ENCODE measurements at places on chromosomes 6 and 20.

DNA sequence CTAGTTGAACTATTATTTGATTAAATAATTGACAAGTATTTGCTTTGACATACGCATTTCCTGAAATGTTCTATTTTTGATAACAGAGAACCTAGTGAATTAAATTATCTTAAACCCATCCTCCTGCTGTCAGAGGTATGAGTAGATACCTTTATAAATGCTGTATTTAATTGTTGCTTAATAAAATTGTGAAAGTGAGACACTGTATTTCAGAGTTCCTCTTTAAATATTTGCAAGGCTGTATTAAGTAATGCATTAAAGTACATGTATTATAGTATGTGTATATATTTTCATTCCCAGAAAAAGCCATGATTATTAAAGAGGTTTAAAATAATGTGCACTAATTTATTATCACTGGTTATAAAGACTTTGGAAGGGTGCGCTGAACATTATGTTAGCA lies 483.8 kb downstream of the TFAP2B start:
- no peak for DNase-seq

DNA sequence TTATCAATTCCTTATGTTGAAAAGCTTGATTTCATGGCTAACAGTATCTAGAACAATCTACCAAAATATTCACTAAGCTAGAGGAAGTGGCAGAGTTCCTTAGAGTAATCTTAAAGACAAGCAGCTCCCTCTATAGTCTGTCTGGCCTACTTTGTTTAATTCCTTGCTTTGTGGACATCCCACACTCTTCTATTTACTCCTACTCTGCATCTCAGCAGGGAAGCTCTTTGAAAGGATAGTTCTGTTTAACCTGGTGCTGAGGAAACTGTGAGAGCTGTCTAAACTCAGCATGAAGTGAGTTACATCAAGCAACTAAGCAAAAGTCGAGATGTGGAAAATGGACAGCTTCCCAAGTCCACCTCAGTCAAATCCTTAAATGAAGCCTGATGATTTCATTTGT lies 4.3 kb downstream of the REV3L start:
- peak; percentile 49 for DNase-seq

DNA sequence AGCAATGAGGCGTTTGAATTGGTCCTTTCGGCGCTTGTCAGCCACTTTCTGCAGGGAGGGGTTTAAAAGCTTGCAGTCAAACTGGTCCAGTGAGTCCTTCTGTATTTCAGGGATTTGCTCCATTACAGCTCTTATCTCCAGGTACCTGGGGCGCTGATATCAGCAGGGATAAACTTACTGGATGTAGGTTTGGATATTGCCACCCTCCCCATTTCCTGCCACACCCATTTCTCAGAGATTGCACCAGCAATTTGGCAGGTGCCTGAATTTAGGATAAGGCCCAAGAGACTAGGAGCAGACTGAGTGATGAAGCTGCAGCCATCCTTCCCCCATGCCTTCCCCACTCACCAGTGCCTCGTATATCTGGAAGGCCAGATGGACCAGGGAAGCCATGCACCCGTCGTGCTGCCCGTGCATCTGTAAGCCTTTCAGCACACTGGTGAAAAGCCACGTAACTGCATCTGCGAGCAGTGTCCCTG lies 7.6 kb downstream of the POLR1C start:
- no peak for DNase-seq

GRCh38 chr6:514396-514978 lies 122.9 kb downstream of the IRF4 start:
- DNase-seq: no peak

- DNase-seq: peak; percentile 74
Observed at GRCh38 chr20:32017711-32018251, 7.5 kb downstream of the CCM2L start.

DNA sequence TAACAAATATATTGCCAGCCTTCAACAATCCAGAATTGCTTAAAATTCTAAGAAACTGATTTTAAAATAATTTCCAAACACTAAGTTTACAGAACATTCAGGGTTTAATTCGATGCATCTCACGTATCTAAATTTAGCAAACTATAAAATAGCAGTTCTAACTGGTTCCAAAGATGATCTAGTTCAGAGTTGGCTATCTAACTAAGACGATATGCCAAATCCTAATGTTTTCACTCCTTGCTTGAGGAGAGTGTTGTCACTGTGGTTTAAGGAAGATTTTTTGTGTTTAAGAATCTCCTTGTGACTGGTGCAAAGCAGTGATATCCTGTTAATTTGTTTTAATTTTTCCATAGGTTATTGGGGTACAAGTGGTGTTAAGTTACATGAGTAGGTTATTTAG lies 311.5 kb upstream of the ID4 start:
- no peak for DNase-seq

DNA sequence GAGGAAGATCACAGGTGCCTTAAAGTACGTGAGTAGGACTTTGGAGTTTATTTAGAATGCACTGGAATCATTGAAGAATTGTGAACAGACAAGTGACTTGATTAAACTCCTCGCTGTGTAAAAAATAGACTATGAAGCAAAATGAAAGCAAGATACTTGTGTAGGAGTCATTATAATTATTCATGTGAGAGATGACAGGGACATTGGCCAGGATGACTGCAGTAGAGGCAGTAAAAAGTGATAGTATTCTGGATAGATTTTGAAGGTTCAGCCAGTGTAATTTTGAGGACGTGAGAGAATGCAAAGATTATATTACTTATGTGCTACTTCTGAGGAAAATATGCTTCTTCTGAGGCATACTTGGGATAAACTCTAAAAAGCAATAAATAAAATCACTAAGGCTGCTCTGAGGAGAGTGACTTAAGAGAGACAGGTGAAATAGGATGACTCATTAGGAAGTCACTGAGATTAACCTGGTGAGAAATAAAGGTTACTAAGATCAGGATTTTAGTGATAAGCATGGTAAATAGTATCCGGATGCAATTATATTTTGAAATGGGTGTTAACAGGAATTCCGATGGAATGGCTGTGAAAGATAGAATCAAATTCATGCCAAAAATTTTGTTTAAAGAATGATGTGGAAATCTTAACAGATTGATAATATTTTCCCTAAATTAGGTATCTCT lies 202.0 kb downstream of the CENPW start:
- DNase-seq: no peak

DNA sequence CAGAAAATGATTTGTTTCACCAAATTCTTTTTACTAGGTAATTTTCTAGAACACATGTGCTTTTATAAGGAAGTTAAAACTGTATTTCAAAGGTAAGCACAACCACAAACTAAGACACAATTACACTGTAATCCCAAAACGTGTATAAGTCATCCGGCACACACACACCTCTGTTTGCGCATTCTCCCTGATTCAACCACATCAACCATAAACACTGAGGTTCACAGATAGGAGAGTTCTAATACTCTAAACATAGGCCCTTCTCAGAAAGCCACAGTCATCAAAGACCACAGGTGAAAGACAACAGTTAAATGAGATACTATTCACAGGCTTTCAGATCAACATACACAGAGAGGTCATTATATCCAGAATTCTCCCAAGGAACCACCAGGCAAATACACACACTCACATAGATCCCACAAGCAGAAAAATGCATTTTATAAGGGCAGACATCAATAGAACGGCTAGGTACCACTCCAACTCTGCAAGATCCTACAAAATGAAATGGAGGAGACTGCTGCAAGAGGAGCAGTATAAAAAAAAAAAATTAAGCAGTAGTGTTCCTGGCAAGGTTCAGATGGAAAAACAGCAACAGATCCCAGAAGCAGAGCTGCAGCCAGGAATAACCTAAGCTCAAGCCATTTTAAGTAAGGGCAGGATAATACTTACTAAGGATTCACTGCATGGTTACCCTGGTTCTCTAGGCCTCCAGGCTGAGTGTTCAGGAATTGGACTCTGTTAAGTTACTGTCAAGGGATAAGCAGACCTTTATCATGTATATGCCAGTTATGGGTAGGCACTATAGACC lies 6.6 kb upstream of the FBXO9 start:
- DNase-seq: no peak

DNA sequence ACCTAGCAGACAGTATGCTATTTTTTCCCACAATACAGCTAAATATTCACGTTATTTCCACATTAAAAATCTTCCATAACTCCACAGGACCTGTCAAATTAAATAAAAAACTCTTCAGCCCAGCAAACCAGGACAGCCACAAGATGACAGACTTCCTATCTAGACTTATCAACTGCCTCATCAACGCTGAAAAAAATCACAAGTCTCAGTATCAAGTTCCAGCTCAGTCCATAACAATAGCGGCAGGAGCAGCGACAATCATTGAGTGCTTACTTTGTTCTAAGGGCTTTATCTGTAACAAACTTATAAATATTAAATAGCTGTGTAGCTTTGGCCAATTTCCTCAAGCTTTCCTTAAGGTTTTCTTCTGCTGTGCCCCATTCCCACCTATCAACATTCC lies 24.7 kb downstream of the RCAN2 start:
- no peak for DNase-seq

- no peak for DNase-seq
Observed at GRCh38 chr6:42450477-42451332, 1.0 kb downstream of the TRERF1 start.

DNA sequence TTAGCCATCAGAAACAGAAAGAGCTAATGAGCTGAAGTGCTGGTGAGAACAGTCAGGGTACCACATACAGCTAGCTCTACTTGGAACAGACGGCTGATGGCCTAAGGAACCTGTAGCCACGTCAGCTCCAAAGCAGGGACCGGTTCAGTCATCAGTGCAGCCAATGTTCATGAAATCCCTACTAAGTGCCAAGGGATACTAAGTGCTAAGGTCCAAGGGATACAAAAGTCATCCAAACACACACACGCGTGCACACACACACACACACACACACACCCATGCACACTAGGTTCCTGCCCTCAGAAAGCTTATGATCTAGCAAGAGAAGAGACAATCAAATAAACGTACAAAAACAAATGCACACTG lies 53.6 kb downstream of the MAP3K5 start:
- no peak for DNase-seq

DNA sequence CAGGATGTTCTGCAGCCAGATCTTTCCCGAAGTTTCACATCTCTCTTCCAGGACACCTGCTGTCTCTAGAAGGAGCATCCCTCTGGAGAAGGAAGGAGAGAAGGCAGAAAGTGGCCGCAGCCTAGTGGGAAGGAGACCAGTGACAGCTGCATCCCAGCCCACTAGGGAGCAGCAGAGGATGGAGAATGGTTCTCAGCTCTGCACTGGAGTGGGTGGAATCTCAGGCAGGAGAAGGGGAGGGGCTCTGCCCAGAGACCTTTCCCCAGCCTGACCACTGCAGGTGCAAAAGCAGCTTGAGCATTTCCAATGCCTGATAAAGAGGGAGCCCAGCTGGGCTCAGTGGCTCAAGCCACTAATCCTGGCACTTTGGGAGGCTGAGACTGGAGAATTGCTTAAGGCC lies 32.3 kb downstream of the NCR2 start:
- DNase-seq: no peak

DNA sequence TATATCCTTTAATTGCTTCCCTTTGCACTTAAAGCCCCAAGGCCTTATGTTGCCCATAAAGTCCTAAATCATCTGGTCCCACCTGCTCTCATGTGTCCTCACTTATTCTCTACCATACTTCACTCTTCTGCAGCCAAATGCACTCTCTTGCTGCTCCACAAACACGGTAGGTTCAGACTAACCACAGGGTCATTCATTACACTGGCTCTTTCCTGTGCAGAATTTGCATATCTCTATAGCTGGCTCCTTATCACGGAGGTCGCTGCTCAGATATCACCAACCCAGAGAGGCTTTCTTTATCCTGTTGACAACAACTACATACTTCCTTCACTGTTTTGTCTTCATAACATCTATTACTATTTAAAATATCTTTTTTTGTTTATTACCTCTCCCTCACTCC lies 86.8 kb downstream of the MOXD1 start:
- no peak for DNase-seq

GRCh38 chr20:63215101-63216040 lies 560 bp downstream of the YTHDF1 start:
- DNase-seq: peak; percentile 61

GRCh38 chr6:83824831-83825230 lies 28.3 kb upstream of the RIPPLY2 start:
- no peak for DNase-seq

DNA sequence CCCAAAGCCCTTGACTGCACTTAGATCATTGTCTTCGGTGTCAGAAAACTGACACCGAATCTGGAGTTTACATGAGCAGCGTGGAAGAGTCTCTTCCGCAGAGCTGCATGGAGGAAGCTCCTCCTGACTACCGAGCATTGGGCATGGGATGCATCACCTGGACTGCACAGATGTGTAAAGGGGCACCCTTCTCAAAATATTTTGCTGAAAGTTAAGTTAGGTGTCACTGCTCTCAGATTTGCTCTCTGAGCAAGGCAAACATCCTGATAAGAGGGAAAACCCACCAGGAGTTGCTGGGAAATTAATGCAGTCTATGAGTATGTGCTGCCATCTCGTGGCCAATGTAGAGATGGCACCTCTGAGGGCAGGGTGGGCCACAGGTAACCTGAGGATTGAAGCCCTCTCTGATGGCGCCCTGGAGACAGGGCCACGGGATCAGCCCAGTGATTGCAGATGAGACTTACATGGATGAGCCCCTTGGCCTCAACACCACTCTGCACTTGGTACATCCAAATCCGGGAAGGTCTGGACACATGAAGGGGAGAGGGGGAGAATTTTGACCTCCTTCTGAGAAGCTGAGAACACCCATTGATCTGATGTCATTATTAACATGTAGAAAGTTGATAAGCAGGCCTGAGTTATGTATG lies 129.9 kb downstream of the LPA start:
- DNase-seq: peak; percentile 41

DNA sequence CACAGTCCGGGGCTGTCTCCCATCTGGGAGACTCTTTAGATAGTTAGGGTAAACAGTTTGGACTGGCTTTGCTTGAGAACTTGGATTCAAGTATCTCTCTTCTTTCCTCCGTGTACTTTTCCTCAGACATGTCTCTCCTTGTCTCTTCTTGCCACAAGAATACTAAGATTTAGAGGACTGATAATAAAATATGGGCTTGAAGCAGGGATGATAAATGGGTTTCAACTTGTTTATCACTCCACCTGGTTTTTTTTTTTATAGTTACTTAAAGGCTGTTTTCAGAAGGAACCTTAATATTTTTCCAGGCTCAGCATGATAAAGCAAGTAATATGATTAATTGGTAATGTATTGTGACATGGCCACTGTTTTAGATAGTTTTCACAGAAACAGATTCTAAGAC lies 40.9 kb upstream of the KIF13A start:
- no peak for DNase-seq

DNA sequence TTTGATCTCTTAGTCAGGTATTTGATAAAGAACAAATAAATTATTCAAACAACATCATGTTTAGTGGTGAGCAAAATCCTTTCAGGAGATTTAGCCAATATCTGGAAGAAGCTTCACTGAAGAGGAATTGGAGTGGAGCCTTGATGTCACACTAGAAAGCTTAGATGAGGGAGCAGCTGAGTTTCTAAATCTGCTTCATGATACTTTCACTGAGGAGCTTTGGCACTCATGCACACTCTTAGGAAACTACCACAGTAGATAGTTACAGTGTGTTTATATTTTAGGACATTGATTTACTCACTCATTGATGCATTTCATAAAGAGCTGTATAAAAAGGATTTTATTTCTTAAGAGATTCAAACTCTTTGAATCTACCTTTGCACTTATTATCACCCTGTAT lies 366.2 kb upstream of the BTBD3 start:
- no peak for DNase-seq

- no peak for DNase-seq
Observed at GRCh38 chr6:135064586-135064985, 10.0 kb upstream of the HBS1L start.

- DNase-seq: no peak
Observed at GRCh38 chr20:21189761-21190523, 64.1 kb downstream of the KIZ start.

All from GM13976 (cell line).